ENCODE measurements at places on chromosomes 12 and 14.

DNA sequence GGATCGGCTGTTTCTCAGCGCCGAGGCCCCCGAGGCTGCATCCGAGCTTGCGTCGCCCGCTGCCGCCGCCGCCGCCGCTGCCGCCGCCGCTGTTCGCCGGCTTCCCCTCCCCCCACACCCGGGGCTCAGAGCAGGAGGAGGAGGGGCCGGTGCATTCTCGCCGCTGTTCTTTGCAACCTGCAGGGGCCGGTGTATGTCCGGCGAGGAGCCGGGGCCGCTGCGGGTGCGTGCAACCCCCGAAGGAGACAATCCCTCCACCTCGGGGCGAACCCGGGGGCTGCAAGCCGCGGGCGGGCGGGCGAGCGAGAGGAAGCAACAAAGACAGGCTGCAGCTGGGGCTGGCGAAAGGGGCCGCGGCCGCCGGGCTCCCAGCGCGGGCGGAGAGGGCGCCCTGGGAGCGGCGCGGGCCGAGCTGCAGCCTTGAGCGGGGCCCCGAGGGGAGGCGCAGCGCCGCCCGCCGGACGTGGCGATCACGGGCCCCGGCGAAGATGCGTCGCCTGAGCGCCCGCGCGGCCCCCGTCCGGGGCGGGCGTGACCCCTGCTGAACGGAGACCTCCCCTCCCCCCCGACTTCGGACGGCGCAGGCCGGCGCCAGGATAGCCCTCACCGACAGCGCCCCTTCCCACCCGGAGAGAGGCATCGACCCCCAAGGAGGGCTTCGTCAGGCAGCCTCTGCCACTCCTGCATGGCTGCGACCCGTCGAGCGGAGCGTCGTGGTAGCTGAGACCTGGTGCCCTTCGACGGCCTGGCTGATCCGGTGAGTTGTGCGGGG lies 702 bp downstream of the FAM222A start:
- DNase-seq = peak; percentile 80

- DNase-seq = no peak
Observed at GRCh38 chr12:118611770-118612169, 235.4 kb downstream of the SUDS3 start.

DNA sequence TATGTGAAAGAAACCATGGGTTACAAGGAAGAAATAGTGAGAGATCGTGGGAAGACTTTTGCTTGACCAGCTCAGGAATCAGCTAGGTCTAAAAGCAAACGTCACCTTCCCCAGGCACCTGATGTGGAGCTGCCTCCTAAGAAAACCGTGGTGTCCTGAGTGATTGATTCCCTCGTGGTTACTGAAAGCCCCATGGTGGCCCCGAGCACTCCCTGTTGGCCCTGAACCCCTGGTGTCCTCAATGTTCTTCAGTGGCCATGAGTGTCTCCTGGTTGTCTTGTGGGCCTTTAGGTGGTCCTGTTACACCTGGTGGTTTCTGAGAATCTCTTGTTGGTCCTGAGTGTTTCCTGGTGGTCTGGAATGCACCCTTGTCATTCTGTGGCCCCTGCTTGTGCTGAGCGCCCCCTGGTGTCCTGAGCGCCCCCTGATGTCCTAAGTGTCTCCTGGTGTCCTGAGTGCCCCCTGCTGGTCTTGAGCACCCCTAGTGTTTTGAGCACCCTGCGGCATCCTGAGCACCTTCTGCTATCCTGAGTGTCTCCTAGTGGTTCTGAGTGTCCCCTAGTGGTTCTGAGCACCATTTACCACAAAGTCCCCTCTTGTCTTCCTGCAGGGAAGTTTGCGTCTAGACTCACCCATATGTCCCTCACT lies 518.7 kb downstream of the TMEM121 start:
- peak; percentile 65 for DNase-seq

GRCh38 chr12:120849765-120850164 lies 54.4 kb downstream of the SPPL3 start:
- no peak for DNase-seq

DNA sequence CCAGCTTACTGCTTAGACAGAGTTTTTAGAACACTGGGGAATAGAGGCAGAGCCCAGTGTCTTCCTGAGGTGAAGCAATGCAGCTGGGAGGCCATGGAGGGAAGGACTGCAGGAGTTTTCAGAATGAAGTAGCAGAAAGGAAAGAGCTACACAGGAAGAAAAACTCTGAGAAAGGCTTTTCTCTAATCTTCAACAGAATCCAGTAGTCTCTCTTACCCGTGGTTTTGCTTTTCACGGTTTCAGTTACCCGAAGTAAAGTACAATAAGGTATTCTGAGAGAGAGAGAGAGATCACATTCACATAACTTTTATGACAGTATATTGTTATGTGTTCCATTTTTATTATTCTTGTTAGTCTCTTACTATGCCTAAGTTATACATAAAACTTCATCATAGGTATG lies 761.6 kb downstream of the BCL11B start:
- DNase-seq = no peak

GRCh38 chr14:42944284-42944683 lies 1337.6 kb downstream of the LRFN5 start:
- no peak for DNase-seq

GRCh38 chr12:14239935-14240872 lies 125.3 kb upstream of the ATF7IP start:
- DNase-seq = no peak

DNA sequence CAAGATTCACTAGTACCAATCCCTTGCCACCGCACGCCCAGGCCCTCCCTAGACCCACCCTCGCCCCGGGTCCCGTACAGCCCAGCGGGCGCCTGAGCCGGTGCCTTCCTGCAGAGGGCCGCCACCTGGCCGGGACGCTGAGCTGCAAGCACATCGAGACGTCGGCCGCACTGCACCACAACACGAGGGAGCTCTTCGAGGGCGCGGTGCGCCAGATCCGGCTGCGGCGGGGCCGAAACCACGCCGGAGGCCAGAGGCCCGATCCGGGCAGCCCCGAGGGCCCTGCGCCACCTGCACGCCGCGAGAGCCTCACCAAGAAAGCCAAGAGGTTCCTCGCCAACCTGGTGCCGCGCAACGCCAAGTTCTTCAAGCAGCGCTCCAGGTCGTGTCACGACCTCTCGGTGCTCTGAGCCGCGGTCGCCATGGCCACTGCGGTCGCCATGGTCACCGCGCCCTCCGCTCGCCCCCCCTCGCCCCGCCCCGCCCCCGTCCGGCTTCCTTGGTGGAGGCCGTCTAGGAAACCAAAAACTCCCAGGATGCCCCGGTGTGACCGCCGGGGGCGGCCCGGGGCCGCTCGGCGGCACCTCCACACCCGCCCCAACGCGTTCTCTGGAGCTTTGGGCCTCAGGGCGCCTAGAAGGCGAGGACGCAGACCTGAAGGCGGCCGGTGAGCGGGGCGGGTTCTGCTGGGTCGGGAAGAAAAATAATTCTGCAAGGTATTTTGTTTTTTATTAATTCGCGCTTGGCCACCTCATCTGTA lies 3.7 kb downstream of the REM2 start:
- DNase-seq = peak; percentile 86

- no peak for DNase-seq
Observed at GRCh38 chr14:60164404-60164711, 840 bp downstream of the DHRS7 start.

DNA sequence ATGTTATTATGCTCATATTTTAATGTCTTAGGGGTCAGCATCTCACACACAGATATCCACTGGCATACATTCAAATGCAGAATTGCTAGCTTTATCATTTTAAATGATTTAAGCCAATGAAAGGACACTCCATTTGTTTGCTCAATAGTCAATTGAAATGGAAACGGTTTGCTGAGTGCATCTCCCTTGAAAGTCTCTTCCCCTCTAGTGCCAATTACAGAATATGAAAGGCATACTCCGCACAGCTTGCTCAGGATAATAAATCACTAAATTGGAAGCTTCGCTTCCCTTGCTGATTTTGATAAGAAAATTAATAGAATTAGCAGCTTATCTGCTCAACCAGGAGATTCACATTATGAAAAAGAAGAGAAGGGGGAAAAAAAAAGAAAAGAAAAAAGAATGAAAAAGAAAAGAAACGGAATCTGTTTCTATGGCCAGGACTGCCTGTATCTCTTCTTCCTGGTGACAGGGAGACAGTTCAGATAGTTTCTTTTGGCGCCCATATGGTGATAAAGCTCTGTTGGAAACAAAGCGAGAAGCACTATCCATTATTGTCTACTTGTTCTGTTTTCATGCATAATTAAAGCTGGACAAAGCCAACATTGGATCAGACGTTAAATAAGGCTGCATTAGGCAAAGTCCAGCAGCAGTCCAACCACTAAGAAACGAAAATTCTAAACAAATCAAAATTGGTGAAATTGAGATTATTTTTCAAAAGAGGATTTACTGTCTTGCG lies 225.0 kb downstream of the GXYLT1 start:
- no peak for DNase-seq

GRCh38 chr12:14322403-14322802 lies 43.1 kb upstream of the ATF7IP start:
- no peak for DNase-seq

DNA sequence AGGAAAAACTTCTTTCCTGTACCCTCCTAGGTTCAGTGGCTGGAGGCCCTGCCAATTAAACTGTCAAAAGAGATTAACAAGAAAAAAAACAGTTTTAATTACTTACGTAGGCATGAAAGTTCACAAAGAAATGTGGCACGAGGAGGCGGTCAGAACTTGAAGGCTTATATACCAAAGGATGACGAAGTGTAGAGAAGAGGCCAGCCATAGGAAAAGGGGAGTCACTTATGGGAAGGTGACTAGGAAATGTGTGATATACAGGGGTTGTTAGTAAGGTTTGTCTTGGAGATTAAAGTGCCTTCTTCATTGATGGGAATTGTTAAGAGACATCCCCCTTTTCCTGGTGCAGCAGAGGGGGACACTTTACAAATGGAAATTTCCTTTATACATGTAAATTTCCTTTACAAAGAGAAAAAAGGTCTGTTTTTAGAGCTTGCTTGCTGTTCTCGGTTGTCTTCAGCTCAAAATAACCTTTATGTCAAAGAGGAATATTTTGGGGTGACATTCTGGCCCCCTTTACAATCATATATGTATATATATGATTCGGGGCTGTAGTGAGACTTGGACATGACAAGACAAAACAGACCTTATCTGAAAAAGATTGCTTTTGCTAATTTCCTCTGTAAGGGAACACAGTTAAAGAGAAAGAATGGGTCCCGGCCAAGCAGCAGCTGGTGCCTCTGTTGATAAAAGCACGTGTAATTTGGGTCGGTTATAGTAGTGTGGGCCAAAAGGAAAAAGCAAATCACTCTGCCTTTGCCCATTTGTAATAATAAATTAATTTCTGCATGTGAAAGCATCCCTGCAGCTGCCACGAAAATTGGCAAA lies 38.6 kb downstream of the SYNE2 start:
- no peak for DNase-seq

DNA sequence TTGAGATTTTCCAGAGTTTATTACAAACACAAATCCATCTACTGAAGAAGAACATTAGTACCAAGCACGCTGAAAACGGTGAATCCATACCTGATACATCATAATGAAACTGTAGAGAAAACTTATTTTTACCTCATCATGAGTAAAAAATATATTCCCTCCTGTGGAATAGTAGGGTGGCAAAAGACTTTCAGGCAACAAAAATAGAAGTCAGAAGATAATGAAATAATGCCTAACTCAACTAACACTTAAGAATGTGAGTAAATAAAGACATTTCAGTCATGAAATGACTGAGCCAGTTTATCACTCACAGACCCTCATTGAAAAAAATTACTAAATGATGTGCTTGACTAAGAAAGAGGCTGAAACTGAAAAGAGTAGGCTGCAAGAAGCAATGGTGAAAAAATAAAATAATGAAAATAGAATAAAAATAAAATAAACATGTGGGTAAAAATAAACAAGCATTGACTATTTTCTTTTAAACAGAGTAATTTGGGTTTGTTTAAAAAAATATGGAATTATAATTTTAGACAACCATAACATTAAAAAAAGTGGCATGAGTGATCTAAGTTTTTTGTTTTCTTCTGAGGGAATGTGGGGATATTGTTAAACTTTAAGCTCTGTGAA lies 148.6 kb downstream of the ASCL1 start:
- no peak for DNase-seq

DNA sequence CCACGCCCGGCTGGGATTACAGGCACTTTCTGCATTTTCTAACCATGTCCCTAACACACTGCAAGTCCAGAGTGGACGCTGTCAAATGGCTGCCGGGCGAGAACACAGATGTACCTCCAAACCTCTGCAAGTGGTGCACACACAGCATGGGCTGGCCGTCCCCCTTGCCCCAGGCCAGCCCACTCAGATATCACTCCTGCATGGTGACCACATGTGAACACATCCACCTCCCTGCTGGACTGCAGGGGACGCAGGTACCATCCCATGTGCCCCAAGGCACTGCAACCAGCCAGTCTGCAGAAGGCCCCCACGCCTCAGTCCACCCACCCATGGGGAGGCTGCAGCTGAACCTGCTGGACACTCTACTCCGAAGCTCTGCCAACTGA lies 14.0 kb downstream of the BRF1 start:
- no peak for DNase-seq

GRCh38 chr12:64187794-64188193 lies 34.3 kb downstream of the KICS2 start:
- DNase-seq = no peak

DNA sequence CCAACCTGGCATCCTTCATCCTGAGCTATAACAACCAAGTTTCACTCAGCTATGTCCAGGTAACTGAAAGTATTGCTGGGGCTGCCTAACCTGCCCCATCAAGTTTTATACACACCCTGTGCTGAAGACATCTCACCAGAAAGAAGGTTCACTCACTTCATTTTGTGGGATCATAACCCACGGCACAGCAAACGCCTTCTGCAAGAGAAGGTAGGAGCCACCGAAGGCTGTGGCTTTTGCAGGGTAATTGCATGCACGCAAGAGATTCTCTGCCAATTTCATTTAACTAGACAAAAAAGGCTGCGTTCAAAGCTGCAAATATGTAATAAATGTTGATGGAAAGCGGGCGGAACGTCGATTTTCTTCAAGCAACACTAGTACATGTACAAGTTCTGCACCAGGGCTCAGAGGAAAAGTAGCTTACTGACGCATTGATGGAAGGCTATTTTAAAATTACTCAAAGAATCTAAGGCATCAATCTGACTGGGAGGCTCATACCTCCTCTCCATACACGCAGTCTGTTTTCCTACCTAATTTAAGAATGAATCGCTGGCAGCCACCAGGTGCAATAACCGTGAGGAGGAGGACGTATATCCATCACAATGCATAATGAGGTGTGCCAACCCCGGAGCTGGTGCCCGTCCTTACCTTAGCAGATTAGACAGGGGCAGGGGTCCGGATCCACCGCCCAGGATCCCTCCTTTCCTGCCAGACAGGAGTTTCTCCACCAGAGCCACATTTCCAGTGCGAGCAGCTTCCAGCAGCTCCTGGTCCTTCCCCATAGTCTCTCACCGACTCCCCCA lies 1.1 kb downstream of the ANKS1B start:
- DNase-seq = no peak
